ENCODE measurements at places on chromosomes 11 and 22. TPM values are rescaled to one million over a fixed set of nuclear protein-coding genes. Genes with fewer than 3 reads are reported as not detected.

Gene FJX1
- total RNA-seq: 3.8 TPM

Gene SMCO4
- 32.2 TPM for total RNA-seq

Gene PDGFB
- 1.6 TPM for total RNA-seq

Gene DCUN1D5
- 37.1 TPM for total RNA-seq

Gene SMC1B
- 0.19 TPM for total RNA-seq

Gene PYGM
- 1.0 TPM for total RNA-seq

Gene TNNI2
- 4.5 TPM for total RNA-seq

Gene KCNA4
- total RNA-seq: 0.09 TPM

Gene DGCR6
- total RNA-seq: 1.2 TPM

Gene OR52H1
- 0.05 TPM for total RNA-seq

Gene TPCN2
- 5.3 TPM for total RNA-seq

Gene SYT8
- 0.71 TPM for total RNA-seq

Gene KRTAP5-10
- not detected for total RNA-seq

Gene PNPLA5
- total RNA-seq: not detected

Gene IRAG1
- total RNA-seq: 1.7 TPM

Gene OR51B5
- total RNA-seq: 0.14 TPM

Gene MIEF1
- 10.0 TPM for total RNA-seq

Gene MYEOV
- 0.38 TPM for total RNA-seq

Gene MMP27
- total RNA-seq: not detected

Gene DBX1
- not detected for total RNA-seq

Gene OR51I1
- total RNA-seq: not detected

Gene HTR3B
- 0.09 TPM for total RNA-seq

Gene HSPB2
- total RNA-seq: 0.19 TPM

Gene HOATZ
- 0.19 TPM for total RNA-seq

Measured in thymus (tissue), 14 donors.